ENCODE measurements at places on chromosomes 1 and 21. TPM values are rescaled to one million over a fixed set of nuclear protein-coding genes. Genes with fewer than 3 reads are reported as not detected.

The OR2AK2 gene
- 0.22 TPM for total RNA-seq

The ITLN2 gene
- not detected for total RNA-seq

The SLC2A1 gene
- total RNA-seq, result 83.8 TPM

- no peak for DNase-seq
Observed at GRCh38 chr1:150093805-150094204, 26.2 kb downstream of the VPS45 start.

DNA sequence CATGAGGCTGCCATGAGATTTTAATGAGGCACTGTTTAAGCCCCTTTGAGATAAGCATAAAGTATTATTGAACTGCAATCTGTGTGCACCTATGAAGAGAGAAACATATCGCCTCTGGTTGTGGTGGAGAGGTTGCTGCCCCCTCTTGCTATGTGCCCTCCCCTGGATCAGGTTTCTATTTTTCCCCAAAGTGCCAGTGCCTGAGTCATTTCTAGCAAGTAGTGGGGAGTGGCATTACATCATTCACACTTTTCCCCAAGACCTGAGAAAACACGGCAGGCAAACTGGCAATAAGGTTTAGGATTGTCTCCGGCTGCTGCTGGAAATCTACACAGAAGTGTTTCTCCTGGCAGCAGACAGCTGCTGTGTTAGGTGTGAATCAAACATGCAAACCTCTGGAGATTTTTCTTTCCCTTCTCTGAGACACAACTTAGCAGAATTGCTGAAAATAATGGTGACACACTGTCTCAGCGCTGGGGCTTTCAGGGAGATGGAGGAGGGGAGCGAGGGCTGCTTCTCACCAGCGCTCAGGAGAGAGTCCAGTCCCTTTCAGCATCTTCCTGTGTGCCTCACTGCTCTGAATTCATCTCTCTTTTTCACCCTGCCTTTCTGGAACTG is 13.7 kb upstream of the RGS16 start:
- no peak for DNase-seq

DNA sequence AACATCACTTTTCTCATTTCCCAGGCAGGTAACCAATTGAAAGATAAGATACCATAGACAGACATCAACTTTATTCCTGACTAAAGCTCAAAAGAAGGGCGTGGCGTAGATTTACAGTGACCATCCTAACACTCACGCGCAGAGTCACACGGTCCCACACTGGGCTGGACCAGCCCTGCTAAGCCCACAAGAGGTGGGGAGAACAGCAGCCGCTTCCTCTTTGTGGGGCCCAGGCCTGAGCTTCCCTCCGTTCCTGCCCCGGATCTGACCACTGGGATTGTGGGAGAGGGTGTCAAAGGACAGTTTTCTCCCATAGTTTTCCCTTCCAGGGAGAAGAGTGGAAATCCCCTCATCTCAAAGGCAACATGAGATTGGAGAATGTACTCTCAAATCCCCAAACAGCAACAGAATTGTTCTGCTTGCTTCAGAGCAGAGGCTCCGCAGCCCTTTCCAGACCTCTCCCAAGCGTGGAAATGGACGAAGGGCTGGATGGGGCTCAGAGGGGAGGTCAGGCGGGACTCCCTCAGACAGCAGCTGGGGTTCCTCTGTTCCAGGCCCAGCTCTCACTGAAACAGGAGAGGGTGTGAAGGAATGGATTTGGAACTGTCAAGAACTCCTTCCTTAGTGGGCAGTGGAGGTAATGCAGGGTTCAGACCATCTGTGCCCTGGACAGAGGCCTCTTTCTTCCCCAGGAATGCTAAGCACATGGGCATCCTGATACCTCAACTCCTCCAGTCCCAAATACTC is 33.7 kb downstream of the L1TD1 start:
- DNase-seq, result no peak

Data from Karpas-422 (cell line).